Activated T-cell treated with anti-CD3 and anti-CD28 coated beads for 1 hour (primary cell): ENCODE measurements at places on chromosomes 5 and 9.

GRCh38 chr5:102119252-102119651, 176.8 kb downstream of the SLCO4C1 start:
- DNase-seq, result no peak

GRCh38 chr9:103991698-103992097, 102.4 kb upstream of the SMC2 start:
- no peak for DNase-seq

DNA sequence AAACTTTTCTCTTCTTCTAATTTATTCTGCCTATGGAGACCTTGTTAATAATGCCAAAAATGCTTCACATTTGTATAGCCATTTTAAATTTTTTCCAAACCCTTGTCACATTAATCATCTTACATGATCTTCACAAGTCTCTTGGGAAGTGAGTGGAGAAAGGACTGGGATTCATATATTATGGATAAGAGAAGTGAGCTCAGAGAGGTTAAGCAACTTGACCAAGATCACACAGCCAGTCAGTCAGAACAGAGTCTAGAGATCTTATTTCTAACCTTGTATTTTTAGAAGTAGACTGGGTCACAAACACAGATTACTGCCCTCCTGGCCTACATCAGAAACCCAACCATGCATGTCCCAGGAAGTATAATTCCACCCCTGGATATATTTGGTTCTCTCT, 218.0 kb upstream of the ADRA1B start:
- no peak for DNase-seq

GRCh38 chr5:757346-757930, 27.1 kb downstream of the ZDHHC11B start:
- DNase-seq, result no peak

GRCh38 chr9:18010492-18010891, 431.6 kb downstream of the SH3GL2 start:
- no peak for DNase-seq

- DNase-seq, result no peak
Measured at GRCh38 chr9:120446671-120447070, 133.3 kb downstream of the CDK5RAP2 start.
